ENCODE measurements at places on chromosomes 1 and 21.
A peak's percentile ranks its signal among the peaks of the same experiment; 100 is the strongest.

- DNase-seq: no peak
Observed at GRCh38 chr1:12630946-12631530, 12.8 kb upstream of the AADACL4 start.

DNA sequence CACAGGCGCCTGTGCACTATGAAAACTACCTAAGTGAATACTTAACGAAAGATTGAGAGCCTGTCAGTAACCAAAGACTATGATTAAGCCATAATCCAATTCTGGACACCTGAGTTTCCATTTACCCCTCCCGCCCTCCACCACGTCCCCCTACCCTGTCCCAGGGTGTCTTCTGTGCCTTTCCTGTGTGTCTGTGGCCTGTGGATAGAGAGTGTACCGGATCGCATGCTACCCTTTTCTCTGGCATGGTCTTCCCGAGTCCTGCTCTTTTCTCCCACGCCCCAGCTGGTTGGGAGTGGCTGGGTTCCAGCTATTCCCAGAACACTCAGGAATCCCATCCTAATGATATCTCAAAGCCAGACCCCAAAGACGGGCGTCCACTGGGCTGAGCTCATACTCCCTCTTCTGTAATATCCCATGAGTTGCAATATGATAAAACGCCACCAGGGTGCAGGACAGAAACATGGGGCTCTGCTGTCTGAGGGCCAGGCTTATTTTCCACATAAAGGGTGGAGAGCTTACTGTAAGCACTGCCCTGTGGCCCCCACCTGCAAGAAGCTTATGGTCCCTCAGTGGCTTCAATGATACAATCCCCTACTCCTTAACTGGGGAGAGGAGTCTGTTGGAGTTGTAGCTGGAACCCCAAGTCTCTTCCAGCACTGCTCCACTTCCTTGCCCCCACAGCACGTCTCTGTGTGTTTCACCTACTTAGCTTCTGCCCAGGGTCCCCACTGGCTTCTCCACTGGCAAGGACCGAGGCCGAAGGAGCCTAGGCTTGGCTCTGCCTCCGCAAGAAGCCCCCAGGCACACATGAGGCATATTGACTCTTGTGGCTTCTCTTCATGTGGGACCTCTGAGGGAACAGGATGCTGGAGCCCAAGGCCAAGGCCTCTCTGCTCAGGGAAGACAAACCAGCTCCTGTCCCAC lies 17.6 kb upstream of the ALX3 start:
- no peak for DNase-seq

- no peak for DNase-seq
Observed at GRCh38 chr1:7263021-7263960, 478.0 kb downstream of the CAMTA1 start.

DNA sequence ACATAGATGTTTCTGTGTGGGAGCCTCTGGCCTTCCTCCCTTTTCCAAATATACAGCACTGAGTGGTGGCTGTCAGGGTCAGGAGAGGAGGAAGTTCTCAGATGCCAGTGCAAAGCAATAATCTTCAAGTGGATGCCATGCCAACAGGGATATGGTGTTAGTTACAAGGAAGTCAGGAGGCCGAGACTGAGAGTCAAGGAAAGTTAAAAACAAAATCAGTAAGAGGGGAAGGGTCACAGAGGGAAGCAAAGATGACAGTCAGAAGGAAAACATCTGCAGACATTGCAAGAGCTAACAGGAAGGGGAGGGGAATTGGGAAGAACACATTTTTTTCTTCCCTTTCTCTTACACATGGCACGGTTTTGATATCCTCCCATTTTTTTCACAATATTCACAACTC lies 691.4 kb downstream of the ADGRL2 start:
- DNase-seq: no peak

DNA sequence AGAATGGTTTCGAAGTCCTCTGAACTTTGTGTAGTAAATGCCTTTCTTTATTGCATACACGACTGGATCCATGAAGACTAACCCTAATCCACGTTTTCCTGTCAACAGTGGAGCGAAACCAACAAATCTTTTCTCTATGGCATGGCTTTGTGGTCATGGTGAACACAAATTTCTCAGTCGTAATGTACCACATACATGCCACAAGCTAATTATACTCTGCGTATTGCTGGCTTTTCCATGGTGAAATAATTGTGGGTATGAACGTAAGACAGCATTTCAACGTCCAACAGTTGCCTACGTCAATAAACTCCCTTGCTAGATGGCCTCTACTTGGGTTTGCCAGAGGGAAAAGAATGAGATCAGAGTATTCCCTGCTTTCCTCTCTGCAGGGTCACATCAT lies 27.5 kb downstream of the INTS7 start:
- no peak for DNase-seq

- no peak for DNase-seq
Observed at GRCh38 chr1:226312065-226312464, 3.1 kb upstream of the LIN9 start.

DNA sequence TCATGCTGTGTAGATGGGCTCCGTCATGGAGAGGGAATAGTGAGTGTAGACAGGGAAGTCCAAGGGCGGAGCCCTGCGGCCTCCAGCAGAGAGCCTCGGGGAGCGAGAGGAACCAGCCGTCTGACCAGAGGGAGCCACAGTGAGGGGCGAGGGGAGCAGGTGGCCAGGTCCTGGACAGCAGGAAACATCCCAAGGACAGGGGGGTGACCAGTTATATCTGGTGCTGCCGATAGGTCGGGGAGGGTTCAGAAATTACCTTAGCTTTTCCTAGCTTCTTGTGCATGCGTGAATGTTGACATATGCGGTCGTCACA lies 46.5 kb downstream of the TRAPPC10 start:
- no peak for DNase-seq

DNA sequence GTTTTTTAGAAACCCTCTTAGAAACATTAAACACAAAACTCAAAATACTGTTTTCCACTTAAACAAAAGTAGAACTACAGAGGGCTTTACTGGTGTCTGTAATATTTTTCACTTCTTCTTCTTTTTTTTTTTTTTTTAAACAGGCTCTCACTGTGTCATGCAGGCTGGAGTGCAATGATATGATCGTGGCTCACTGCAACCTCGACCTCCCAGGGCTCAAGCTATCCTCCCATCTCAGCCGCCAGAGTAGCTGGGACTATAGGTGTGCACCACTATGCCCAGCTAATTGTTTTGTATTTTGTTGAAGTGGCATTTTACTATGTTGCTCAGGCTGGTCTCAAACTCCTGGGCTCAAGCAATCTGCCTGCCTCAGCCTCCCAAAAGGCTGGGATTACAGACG lies 194.8 kb downstream of the DAB1 start:
- no peak for DNase-seq

- DNase-seq: no peak
Observed at GRCh38 chr1:2345297-2346075, 45.9 kb downstream of the MORN1 start.

DNA sequence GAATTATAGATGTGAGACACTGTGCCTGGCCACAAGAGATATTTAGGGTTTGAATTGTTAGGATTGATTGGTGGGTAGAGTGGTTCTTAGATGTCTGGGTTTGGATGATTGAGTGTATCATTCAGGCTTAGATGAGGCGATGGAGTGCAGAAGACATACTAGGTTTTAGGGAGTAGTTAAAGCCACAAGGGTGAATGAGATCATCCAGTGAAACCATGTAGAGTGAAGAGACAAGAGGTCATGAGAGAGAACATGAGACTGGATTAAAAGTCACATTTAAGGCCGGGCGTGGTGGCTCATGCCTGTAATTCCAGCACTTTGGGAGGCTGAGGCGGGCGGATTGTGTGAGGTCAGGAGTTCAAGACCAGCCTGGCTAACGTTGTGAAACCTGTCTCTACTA lies 37.2 kb downstream of the ZFYVE9 start:
- DNase-seq: no peak

DNA sequence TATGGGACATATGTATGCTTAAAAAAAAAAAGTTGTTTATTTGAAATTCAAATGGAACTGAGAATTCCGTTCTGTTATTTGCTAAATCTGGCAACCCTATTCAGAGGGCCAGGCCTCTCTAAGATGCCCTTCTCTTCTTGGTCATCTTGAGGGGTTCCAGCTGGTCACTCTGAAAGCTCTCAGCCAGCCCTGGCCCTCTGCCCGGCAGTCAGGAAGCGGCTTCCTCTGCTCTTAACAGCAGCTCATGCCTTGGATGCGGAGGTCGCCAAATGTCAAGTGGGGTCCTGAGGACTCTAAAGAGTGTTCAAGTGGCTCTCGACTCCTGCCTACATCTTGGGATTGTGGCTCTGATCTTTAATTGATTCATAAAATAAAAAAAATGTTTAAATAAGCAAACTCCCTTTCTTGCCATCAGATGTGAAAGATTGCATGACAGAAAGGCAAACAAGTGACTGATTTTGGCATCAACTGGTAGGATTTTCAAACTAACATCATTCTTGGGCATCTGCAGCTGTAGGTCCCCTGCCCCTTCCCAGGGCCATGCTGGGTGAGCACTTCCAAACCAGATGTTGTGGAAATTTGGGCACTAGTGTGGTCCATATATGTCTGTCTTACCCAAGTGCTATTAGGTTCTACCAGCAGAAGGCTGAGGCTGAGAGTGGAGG lies 130.8 kb downstream of the PRDM2 start:
- DNase-seq: no peak

DNA sequence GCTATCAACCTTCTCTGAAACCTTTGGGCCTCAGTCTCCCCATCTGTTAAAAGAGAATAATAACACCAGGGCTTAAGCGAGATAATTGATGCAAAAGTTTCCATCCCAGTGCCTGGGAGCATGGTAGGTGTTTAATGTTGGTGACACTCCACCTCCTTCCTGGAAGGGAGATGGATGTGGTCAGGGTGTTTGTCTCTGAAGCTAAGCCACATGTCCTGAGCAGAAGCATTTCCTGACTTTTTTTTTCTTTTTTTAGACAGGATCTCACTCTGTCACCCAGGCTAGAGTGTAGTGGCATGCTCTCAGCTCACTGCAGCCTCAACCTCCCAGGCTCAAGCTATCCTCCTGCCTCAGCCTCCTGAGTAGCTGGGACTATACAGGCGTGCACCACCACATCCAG lies 72.6 kb upstream of the HMGB4 start:
- DNase-seq: no peak

GRCh38 chr21:33019885-33020557 lies 5.7 kb upstream of the OLIG2 start:
- peak; percentile 13 for DNase-seq

DNA sequence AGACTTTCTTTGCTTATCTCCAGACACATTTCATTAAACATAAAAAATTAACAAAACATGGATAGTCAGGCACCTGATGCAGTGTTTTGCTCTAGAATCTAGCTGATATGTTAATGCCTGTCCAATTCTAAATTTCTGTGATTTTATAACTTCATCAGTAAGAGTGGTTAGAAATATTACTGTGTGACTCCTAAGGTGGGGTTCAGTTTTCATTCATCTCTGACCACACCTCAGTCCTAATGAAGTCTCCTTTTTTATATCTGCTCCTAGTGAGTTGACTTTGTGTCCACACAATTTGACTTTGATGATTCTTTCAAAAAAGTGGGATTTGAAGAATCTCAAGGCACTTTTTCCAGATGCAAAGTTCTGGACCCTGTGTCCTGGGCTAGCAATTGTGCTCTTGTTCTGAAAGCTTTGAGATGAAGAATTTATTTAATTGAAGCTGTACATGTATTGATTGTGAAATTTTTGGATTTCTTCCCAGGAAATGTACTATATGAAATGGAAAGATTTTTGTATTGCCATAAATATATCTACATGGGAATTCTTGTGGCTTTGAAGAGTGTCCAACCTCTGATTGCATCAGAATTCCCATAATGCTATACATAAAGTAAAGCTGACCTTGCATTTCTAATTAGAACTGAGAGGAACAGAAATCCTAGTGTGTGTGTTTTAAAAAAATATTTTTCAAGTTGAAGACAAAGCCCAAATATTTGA lies 111.2 kb downstream of the GIPC2 start:
- no peak for DNase-seq

GRCh38 chr1:32215629-32216480 lies 6.3 kb downstream of the TMEM234 start:
- DNase-seq: no peak

- no peak for DNase-seq
Observed at GRCh38 chr1:33841494-33841893, 22.4 kb upstream of the HMGB4 start.

DNA sequence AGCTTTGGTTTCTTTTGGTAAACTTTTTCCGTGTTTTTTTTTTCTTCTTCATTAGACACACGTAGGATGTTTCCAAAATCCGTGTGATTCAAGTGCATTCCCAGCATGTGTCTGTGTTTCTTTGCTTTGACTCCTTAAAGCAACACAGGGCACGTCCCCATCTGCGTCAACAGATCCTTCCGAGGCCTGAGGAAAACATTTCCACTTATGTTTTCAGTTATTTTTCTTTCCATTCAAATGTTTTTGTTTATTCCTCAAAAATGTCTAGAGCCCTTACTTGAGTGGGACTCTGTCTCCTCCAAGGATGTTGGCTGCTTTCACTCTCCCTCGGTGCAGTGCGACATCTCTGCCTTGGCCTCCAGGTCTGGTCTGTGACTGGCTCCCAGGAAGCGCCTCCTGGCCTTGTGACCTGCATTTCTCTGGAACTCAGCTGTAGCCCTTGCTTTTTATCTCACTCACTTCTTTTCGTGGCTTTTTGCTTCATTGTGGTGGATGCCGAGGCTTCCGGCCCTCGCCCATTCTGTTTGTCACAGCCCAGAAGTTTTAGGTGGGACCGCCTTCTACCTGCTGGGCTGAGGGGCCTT lies 31.3 kb upstream of the SLC19A1 start:
- DNase-seq: no peak

GRCh38 chr1:41423511-41424191 lies 60.8 kb downstream of the EDN2 start:
- DNase-seq: no peak

DNA sequence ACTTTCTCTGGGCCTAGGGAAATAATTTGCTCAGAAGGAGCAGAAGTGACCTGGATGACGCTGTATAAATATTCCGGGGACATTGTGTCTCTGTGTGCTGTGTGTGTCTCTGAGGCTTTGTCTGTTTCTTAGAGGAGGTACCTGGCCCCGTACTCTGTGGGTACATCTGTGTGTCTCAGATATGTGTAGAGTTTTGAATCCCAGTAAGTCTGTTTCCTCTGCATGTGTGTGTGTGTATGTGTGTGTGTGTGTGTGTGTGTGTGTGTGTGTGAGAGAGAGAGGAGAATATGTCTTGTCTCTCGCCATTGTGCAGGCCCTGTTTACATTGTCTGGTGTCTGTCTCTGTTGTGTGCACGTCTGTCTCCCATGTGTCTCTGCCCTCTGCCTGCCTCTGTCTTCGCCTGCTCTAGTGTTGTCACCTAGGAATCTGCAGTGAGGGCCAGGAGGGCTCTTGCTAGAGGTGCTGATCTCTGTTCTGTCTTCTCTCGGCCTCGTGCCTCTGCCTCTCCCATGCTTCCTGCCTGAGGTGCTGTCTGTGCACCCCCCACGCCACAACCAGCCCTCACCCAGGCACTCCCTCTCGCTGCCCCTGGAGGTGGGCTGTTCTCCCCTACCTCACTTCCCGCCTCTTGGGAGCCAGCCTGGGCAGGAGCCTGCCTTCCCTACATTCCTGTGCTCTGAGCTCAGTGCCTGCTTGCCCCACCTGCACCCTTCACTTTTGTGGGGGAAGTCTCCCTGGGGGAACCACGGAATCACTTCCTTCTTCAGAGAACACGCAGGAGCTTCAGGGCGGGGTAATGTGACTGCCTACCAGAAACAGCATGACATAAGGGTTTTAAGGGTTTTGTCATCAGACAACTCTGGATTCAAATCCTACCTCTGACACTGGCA lies 5.9 kb downstream of the MAP7D1 start:
- DNase-seq: peak; percentile 40
